ENCODE measurements at places on chromosomes 3 and 15.

GRCh38 chr15:92705764-92706163 lies 50.2 kb upstream of the FAM174B start:
- DNase-seq, result no peak

GRCh38 chr3:164360738-164361406 lies 717.4 kb downstream of the SI start:
- DNase-seq, result no peak

DNA sequence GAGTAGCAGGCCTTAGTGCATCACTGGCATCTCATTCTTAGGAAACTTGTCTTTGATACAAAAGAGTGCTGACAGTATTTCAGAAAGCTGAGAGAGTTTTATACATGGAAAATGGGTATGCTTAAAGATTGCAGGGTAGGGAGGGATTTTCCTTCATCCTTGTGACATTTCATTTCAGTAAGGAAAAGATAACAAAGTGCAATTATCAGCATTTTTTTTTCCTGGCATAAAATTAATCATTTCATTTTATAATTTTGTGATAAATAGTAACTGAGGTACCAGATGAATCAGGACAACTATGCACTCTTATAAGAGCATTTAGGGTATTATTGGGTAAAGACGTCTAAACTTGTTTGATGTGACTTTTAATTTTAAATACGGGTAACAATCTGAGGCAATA lies 10.3 kb downstream of the KBTBD8 start:
- no peak for DNase-seq

DNA sequence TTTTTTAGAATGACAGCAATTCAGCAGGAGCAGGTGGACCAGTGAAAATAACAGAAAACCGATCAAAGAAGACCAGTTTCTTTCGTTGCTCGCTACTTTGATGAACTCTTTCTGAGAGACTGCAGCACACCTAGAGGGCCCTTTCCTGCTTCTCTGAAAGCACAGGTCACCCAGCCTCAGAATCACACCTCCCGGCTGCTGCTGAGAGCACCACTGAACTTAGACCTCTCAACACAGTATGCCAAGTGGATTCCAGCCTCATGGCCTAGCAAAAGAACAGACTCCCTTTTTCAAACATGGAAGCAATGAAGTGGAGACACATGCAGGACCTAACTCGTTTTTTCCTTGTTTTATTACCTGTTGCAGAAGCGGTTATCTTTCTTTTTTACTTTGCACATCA lies 13.9 kb upstream of the APH1B start:
- DNase-seq, result no peak

DNA sequence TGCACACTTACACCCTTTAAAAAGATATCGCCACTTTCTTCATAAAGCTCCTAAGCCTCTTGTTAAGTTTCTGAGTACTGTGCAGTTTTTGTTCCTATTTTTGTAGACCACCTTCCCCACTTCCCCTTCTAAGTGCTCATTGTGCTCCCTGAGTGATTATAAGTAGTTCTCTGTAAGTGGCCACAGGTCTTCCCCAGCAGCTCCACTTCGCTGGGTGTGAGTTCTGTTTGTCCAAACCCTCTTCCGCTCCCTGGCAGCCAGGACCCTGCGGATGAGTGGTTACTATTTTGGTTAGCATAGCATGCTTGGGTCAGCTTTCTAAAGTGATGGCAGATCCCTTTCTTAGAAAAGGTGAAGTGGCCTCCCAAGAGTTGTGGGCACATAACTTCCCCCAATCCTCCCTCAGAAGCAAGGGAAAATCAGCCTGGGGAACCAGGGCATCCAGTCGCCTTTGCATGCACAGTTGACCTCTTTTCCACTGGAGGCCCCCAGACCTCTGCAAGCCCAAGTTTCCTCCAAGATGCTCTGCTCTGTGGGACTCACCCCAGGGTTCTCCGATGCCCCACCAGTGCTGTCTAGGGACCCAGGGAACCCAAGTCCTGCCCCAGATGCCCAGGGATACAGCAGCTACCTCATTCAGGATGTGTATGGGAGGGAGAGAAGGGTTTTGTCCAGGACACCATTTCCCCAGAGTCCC lies 69.6 kb downstream of the ATP10A start:
- DNase-seq, result no peak

All from stimulated activated CD4-positive, alpha-beta T cell treated with anti-CD3 and anti-CD28 coated beads, Interleukin-2, amount 100 ng/mL, for 4 hours (primary cell).